ENCODE measurements at places on chromosomes 3 and 15.

DNA sequence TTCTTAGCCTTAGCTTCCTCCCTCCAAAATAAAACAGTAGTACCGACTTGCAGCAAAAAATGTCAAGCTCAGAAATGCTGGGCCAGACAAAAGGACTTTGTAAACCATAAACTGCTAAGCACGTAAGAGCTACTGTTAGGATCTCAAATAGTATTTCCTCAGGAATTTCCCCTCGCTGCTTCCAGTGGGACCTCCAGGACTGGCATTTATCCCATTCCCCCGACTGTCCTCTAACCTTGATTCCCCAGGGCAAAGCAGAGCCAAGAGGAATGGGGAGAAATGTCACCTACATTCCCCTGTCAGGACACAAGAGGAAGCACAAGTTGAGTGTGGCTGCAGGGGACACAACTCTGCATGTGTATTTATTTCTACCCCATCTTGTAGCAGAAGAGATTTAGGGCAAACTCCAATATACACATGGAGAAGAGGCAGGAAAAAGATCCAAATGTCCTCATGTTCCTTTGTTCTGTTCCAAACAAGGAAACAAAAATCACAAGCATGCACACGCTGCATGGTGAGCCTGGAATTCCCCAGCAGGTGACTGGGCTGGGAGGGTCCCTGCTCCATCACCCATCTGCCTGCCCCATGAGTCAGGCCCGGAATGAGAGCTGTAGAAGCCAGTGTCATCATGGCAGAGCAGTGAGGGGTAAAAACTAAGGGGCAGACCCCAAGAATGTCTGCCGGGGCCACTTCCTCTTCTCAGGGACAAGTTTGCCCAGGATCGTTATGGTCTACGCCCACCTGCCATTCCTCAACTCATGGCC, 4.2 kb downstream of the STOML1 start:
- no peak for DNase-seq

DNA sequence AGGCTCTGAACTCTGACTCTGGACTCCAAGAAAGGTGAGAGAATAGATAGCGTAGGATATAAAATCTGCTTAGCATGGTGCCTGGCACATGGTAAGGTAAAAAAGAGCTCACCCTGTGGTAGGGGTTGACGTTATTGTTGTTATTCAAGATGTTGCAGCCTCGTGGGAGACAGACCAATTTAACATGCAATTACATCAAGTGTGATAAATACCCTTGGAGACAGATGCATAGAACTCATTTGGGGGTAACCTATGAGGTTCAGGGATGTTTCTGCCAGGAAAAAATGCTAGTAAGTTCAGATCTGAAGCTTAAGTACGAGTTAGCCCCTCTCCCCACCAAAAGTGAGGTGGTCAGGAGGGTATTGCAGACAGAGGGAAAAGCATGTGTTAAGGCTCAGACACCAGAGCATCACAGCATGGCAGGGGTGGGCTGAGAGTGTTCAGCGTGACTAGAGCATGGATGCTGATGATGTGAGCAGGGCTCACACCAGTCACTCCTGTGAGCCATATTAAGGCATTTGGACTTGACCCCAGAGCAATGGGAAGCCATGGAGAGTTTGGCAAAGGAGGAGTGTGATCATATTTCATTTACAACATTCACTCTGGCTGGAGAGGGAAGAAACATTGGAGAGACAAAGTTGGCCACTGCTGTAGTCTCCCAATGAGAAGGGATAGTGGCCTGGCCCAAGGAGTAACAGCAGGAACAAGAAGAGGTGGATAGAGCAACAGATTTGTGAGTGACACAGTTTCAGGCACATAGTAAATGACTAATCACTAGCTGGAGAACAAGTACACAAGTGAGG, 181.0 kb downstream of the UACA start:
- no peak for DNase-seq

DNA sequence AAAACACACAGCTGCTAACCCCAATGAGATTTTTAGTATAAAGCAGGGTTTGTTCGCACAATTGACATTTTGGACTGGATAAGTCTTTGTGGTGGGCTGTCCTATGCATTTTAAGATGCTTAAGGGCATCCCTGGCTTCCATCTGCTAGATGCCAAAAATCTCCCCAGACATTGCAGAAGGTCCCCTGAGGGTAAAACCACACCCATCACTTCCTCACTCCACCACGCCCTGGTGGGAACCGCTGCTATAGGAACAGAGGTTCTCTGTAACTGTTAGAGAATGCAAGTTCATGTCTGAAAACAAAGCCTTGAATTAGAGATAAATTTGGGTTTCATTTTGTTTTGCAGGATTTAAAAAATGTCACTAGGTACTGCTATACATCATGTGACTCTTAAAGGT, 67.7 kb downstream of the ARHGEF26 start:
- no peak for DNase-seq

DNA sequence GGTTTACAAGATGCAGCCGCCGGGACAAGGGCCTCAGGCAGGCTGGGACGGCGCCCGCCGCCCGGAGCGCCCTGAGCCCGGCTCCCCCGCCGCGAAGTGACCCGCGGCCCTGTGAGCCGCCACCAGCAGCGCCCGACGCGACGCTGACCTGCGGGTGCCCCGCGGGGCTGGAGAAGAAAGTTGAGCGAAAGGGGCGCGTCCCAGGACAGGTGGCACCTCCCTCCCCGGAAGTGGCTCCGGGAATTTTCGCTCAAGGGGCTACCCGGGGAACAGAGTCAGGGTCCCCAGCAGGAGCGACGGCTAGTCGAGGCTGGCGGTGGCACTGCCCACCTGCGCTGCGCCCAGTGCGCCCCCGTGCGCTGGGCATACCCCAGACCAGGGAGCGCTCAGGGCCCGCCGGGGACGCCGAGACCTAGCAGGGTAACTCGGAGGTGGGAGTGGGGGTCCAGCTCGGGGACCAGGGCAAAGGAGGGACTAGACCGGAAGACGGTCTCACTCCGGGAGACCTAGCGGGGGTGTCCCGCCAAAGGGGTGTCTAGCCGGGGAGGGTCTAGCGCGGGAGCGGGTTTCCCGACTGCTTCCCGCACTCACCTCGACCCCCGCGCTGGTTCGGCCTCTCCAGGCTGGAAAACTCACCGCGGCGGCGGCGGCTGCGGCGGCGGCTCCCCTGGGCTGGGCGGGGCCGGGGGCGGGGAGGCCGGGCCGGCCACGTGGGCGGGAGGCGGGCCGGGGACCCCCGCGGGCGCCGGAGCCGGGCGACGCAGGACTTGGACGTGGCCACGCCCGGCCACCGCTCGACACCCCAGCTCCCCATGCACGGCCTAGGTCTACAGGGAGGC, 18.4 kb downstream of the SPATA12 start:
- no peak for DNase-seq

DNA sequence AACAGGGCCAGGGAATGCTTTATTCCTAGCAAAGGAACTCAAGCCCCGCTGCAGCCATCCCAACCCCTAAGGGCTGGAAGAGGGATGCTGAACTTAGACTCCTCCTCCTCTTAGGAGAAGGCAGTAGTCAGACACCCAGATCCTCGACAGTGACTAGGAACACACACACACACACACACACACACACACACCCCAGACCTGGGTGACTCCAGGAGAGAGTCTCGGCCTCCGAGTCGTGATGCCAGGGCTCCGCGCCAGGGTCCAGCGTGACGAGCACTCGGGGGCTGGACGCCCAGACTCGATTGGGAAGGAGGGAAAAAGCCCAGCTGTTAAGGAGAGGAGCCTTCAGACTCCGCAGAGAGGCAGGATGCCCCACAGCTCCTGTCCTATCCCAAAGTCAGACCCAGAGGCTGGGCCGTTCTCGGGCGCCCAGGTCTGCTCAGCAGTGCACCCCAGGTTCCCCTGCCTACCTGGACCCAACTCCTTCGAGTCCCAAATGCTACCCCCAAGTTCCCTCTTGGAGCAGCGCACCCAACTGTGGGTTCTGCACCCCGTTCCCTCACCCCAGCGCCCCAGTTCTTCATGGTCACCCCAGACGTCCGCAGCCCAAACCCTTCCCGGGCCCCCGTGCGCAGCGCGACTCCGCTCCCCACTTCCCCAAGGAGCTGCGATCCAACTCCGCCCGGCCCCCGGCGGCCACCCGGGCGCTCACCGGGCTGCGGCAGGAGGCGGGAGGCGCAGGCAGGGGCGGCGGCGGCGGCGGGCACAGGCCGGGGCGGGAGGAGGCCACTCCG, 421 bp downstream of the BMF start:
- DNase-seq = no peak

- no peak for DNase-seq
These were observed 1.7 kb upstream of the PLA2G4F start for GRCh38 chr15:42157981-42158765.

- DNase-seq = no peak
These were observed 52.6 kb downstream of the MTHFS start for GRCh38 chr15:79844221-79844620.

DNA sequence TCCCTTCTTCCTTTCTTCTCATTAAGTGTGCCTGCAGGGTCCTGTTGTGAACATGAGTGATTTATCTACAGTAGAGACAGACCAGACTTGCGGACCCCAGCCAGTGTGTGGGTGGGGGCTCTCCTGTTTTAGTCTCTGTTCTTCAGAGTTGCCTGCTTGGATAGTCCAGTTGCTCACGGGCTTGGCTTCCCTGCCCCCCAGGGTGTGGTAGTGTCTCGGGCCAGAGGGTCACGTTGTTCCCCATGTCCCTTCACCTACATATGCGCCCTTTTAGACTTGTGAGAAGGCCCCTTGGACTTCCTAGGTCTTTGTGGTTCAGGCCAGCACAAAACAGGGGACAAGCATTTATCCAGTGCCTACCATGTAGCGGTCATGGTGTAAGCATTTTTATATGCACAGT, 85.8 kb downstream of the AAGAB start:
- no peak for DNase-seq

- no peak for DNase-seq
These were observed 171.6 kb downstream of the SV2B start for GRCh38 chr15:91271565-91272153.

GRCh38 chr15:29070471-29071231, 184.9 kb downstream of the APBA2 start:
- DNase-seq = no peak

DNA sequence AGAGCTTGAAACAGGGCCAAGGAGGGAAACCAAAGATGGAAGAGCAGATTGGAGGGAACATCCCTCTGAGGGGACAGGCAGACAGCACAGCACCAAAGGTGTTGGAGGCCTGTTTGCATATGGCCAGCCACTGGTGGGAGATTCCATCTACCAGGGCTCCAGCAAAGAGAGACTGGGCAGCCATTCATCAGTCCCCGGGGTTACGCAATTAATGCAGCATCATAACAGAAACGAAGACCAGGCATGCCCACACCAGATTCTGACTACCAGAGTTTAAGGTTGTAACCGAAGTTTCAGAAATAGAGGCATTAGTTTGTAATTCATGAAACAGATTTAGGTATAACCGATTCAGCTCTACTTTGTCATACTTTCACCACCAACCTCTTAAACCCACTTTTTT, 58.1 kb downstream of the COL8A1 start:
- no peak for DNase-seq

DNA sequence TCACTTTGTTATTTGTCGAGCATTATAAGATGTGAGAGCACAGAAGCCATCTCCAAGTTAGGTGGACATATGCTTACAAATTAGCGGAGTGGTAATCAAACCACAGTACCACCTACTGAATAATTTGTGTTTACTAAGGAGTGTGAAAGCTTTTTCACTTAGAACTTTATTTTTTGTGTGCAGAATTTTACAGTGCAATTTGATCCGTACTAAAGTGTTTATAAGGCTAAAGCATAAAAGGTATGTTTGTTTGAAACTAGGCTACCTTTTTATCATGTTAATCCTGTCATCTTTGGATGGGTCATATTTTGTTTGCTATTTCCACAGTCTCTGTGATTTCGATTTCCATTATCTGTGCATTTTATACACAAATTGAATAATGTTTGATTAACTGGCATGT, 37.5 kb downstream of the MAP2K5 start:
- DNase-seq = no peak

- no peak for DNase-seq
These were observed 60.4 kb downstream of the MB21D2 start for GRCh38 chr3:192857260-192857661.

- no peak for DNase-seq
These were observed 3.3 kb upstream of the CP start for GRCh38 chr3:149224736-149225594.

GRCh38 chr15:101088788-101089578, 162.9 kb downstream of the CHSY1 start:
- peak; percentile 20 for DNase-seq

- no peak for DNase-seq
These were observed 109.7 kb upstream of the GADL1 start for GRCh38 chr3:31004025-31004678.

DNA sequence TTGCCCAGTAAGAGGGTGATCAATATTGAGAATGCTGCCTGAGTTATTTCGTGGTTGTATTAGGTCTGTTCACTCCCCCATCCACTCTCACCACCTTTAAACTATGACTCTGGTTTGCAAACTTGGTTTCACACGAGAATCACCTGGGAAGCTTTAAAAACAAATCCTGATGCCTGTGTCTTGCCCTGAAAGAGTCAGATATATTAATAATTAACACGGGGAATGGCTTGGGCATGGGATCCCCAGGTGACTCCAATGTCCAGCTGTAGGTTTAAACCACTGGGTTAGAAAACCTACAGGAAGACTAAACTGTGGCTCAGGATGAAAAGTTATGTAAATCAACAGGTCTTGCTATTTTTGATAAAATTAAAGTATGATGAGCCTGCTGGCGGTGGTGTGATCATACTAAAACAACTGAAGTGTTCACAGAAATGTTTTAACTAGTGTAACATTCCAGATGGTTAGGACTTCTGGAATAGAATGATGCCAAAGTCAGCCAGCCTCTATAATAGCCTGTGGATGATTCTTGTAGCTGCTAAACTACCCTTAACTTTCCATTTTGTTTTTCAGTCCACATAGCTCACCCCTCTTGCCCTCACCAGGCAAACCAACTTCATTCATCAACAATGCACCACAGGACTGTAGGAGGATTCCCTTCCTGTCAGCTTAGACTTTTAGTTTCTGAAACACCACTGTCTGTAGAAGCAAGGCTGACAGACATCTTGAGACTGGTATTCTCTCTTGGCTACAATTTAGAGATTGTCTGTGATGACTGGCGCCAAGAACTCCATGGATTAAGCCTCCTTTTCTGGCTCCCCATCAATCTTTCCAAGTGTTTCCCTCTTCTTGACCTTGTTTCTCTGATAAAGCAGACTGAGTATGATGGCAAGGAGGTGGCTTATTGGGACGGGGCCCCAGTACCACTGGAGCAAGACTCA, 119.1 kb upstream of the ADAMTS9 start:
- no peak for DNase-seq

DNA sequence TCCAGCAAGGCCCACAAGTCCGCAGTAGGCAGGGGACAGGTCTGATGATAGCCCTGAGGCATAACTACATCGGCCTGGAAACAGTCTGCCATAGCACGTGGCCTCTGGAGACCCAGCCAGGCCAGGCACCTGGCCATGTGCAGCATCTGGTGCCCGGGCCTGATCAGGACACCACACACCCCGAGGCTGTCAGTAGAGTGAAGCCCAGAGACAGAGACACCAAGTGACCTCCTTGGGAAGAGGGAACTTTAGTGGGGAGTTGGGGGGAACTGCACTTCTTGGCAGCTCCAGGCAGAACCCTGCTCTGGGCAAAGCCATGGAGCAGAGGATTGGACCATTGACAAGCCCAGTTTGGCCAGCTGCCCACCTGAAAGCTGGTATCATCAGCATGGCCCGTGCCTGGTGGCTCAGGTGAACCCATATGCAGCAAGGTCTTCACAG, 1.2 kb downstream of the SHISA5 start:
- no peak for DNase-seq

- DNase-seq = no peak
These were observed 72.2 kb downstream of the DZIP3 start for GRCh38 chr3:108661699-108662098.
